Activated T-helper 1 cell treated with anti-CD3 and anti-CD28 coated beads, Interleukin-12 subunit alpha, Interleukin-12 subunit beta, Interleukin-2, Interleukin-4 antibody, amounts not matched to agents 30 ng/mL and 10 ng/mL and 1 ng/mL, durations not matched to agents 14 hours and 24 hours and 36 hours (primary cell): ENCODE measurements at places on chromosomes 11 and 22.

DNA sequence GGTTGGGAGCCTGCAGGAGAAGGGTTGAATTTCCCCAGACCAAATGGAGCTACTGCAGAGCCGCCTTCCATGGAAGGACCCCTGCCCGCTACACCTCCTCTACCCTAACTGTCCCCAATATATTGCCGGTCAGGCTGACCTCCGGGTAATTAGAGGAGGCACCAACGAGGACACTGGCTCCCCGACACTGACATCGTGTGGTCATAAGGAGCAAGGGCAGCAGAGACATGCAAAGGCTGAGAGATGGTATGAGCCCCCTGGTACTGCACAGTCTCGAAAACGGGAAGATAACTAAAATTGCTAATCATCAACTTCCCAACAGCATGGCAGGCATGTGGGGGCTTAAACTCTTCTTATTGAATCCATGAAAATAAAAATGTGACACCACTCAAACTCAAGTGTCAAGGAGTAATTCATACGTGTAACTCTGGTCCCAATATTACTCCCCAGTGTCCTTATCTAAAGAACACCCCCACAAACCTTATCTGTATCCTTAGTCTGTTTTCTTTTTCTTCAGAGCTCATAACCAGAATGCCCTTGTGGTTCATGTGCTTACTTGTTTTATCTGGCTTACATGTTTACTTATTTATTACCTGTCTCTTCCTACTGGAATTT lies 4.4 kb downstream of the CAVIN3 start:
- no peak overlapping the region for H3K27ac ChIP-seq
- H3K4me3 ChIP-seq: no peak overlapping the region
- H3K27me3 ChIP-seq: peaks cover 49% of the 10 kb centered on the region
- DNase-seq: no peak
- peaks cover 11% of the 10 kb centered on the region for H3K4me1 ChIP-seq

DNA sequence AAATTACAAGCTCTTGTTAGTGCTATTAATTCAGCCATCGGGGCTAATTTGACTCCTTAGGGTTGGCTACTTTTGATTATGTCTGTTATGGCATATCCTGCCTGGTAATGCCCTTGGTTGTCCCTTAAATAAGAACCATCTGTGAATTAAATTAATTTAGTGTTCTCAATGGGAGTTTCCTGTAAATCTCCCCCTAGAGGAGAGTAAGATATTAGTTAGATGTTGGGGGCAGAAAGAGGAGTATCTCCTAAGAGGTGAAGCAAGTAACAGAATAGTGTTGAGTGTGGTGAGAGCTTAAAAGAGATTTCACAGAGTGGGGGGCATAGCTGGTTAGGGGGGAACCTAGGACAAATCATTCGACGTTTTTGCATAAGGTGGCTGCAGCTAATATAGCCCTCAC lies 1126.9 kb downstream of the JRKL start:
- H3K4me1 ChIP-seq: no peaks in the 10 kb centered on the region
- H3K4me3 ChIP-seq: no peak overlapping the region
- no peak for DNase-seq
- no peaks in the 10 kb centered on the region for H3K27me3 ChIP-seq

GRCh38 chr11:2930704-2931419 lies 1.6 kb upstream of the PHLDA2 start:
- DNase-seq: no peak
- peaks cover 12% of the 10 kb centered on the region for H3K27me3 ChIP-seq
- H3K27ac ChIP-seq: peak overlapping the region; percentile 77

- H3K27me3 ChIP-seq: peaks cover 7% of the 10 kb centered on the region
- peaks cover under 1% of the 10 kb centered on the region for H3K4me1 ChIP-seq
- no peak for DNase-seq
Observed at GRCh38 chr11:2777871-2778629, 78.3 kb upstream of the KCNQ1OT1 start.

DNA sequence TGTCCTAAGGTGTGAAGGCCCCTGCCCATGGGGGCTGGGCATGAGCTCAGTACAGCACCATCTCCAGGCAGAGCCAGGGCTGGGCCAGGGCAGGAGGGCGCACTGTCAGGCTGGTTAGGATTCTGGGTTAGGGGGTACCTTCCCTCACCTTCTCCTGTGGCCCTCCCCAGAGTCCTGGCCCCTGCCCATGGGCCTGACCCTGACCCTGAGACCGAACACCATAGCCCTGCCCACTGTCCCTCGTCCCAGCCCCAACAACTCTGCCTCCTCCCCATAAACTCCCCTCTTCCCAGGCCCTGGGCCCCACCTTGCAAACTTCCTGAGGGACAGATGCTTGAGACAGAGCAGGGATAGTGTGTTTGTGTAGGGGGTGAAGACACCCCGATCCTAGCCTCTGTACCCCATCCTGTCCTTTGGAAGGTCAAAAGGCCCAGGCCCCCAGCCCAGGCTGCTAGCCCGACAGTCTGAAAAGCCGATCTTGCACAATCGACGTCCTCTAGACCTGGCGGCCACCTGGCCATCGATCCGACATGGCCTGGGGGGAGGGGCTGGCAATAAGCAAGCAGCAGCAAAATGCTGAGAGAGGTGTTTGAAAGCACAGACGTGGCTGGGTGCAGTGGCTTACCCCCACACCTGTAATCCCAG lies 2.7 kb upstream of the TMPRSS6 start:
- H3K27me3 ChIP-seq: no peaks in the 10 kb centered on the region
- H3K4me3 ChIP-seq: no peak overlapping the region
- H3K27ac ChIP-seq: no peak overlapping the region
- peaks cover 9% of the 10 kb centered on the region for H3K36me3 ChIP-seq

DNA sequence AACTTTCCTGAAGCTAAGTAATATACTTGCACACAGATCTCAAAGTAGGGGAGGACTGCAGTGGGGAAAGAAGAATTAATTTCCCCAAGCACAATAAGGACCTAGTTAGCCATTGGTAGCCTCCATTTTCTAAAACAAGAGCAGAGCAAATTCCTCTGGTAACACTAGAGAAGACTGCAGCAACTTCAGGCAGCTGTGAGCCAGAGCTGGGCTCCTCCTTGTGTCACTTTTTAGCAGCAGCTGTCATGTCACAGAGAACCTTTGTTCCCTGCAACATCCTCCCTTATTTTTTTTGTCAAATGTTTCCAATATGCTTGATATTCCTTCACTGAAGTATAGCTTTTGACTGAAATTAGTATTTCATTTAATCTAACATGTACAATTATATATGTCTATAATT lies 54.4 kb downstream of the RRAS2 start:
- H3K27me3 ChIP-seq: no peaks in the 10 kb centered on the region
- H3K4me3 ChIP-seq: no peak overlapping the region
- H3K27ac ChIP-seq: no peak overlapping the region
- no peaks in the 10 kb centered on the region for H3K36me3 ChIP-seq
- H3K4me1 ChIP-seq: peaks cover 17% of the 10 kb centered on the region
